ENCODE measurements at places on chromosomes 5 and 9.

DNA sequence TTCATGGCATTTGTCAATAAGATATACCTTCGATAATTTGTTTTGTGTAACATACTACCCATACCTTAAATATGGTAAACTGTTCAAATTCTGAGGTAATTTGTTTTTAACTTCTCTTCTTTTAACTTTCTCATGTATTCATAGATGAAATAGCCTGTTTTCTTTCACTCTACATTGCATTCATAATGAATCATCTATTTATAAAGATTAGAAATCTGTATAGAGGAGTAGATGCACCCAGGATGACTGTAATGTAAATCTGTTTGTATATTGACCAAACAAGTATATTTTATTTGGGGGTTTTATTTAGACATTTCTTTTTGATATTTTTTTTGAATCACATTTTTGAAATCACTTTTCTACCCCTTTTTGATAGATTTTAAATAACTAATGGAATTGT is 144.6 kb downstream of the CD180 start:
- H3K27ac ChIP-seq: no peak overlapping the region
- H3K27me3 ChIP-seq: no peaks in the 10 kb centered on the region
- H3K36me3 ChIP-seq: no peaks in the 10 kb centered on the region
- H3K4me3 ChIP-seq: no peak overlapping the region

DNA sequence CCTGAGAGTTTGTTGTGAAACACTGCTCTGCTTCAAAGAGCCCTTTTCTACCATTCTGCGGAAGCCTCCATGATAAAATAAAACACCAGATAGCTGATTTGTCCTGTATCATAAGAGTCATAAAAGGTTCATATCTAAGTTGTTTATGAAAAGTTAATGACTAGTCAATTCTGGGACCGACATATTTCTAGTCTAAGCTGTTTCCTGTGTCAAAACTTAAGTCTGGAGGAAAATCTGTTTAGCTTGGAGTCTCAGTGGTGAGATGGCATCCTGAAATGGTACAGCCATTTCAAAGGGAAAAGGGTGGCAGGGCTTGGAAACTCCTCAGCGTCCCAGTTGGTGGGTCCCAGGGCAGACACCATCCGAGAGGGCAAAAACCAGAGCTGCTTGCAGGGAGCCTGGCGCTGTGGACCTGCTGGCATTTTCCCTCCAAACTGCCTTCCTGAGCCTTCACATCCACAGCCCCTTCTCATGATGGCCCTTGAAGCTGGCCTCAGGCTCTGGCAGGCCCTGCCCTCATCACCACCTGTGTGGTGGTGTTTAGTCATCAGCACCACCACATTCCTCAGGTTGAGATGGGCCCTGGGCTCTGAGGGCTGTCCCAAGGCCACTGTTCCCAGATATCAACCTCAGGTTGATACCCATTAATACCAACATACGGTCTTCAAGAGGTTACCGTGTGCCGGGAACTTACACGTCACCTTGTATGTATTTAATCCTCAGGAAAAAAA is 184.0 kb downstream of the HSPA4 start:
- no peaks in the 10 kb centered on the region for H3K27me3 ChIP-seq
- H3K4me1 ChIP-seq: peaks cover 2% of the 10 kb centered on the region
- no peak overlapping the region for H3K27ac ChIP-seq
- no peaks in the 10 kb centered on the region for H3K36me3 ChIP-seq
- no peak for DNase-seq

DNA sequence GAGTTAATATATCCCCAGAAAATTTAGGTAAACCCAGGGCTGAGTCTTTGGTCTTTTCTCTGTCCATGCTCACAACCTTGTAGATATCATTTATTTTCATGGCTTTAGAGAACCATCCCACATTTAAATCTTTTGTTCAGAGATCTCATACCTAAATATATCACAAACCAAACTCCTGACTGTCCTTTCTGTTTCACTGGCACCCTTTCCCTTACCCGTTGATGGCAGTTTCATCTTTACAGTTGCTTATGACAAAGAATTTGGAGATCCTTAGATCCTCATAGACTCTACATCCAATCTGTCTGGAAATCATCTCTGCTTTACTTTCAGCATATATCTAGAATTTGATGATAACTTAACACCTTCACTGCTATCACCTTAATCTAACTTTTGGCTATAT is 19.2 kb downstream of the RNF180 start:
- H3K27ac ChIP-seq: no peak overlapping the region
- no peak overlapping the region for H3K4me3 ChIP-seq
- no peaks in the 10 kb centered on the region for H3K27me3 ChIP-seq
- no peak for DNase-seq
- H3K4me1 ChIP-seq: no peaks in the 10 kb centered on the region

DNA sequence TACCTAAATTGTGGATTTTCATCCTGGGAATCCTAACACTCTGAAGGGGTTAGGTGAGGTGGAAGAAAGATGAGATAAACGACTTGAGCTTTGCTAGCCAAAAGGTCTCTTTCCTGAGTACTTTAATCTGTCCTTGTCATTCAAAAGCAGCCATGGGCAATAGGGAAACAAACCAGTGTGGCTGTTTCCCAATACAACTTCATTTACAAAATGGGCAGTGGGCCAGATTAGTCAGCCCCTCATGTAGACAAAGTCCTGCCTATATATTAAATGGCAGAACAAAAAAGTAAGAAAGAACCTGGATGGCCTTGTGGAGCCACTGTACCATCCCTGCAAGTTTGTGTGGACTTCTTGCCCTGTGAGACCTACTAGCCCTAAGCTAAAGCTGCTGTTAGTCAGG is 51.0 kb upstream of the NFIL3 start:
- no peak overlapping the region for H3K4me3 ChIP-seq
- no peaks in the 10 kb centered on the region for H3K36me3 ChIP-seq
- no peak for DNase-seq
- no peaks in the 10 kb centered on the region for H3K27me3 ChIP-seq
- no peak overlapping the region for H3K27ac ChIP-seq
- no peaks in the 10 kb centered on the region for H3K4me1 ChIP-seq
